ENCODE measurements at places on chromosomes 13 and 19. TPM values are rescaled to one million over a fixed set of nuclear protein-coding genes. Genes with fewer than 3 reads are reported as not detected.

The LILRB3 gene
- not detected for total RNA-seq

The PRX gene
- total RNA-seq, result 4.3 TPM

The SIGLEC5 gene
- total RNA-seq, result not detected

The SLC10A2 gene
- not detected for total RNA-seq

DNA sequence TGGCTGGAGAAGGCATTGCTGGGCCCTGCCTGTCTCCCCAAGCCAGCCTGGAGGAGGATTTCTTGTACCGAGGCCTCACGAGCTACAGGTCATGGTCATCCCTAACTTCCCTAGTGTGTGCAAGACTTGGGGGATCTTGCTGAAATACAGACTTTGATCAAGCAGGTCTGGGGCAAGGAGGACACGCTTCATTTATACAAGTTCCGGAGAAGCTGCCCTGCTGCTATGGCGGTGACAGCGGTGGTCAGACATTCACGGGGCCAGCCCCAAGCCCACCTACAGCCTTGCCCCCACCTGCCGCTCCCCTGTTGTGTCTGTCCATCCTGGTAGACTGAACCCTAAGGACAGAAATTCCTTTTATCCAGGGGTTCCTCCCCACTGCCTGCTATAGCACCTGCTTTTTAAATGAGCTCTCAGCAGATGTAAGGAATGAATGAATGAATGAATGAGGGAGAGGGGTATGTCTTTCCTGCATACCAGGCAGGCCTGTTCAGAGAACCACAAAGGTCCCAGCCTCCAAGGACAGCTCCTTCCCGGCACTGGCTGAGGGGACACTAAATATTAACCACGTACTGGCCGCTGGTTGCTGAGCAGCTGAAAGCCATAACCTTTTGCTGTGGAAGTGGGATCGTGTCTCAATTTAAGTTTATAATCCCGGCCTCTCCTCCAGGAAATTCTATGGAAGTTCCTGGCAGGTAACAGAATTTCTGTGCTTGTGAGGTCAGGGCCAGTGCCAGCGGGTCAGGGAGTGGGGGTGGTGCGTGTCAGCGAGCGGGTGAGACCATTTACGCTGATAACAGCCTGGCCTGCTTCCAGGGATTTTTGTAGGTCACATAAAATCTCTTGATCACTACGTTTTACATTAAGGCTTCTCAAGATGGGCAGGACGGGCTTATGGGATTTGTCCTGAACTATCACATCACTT, 27.1 kb downstream of the TSSK6 start:
- peak overlapping the region; percentile 92 for H3K27ac ChIP-seq
- H3K36me3 ChIP-seq, result 0 out of 2 replicates have a peak, but pooled peaks cover 3% of the 10 kb centered on the region
- H3K4me3 ChIP-seq, result no peak overlapping the region

- H3K27me3 ChIP-seq, result no peaks in the 10 kb centered on the region
- peak overlapping the region; percentile 93 for H3K27ac ChIP-seq
- H3K4me3 ChIP-seq, result peak overlapping the region; percentile 14
- no peaks in the 10 kb centered on the region for H3K36me3 ChIP-seq
Measured at GRCh38 chr13:40653527-40654318, 12.7 kb downstream of the FOXO1 start.

DNA sequence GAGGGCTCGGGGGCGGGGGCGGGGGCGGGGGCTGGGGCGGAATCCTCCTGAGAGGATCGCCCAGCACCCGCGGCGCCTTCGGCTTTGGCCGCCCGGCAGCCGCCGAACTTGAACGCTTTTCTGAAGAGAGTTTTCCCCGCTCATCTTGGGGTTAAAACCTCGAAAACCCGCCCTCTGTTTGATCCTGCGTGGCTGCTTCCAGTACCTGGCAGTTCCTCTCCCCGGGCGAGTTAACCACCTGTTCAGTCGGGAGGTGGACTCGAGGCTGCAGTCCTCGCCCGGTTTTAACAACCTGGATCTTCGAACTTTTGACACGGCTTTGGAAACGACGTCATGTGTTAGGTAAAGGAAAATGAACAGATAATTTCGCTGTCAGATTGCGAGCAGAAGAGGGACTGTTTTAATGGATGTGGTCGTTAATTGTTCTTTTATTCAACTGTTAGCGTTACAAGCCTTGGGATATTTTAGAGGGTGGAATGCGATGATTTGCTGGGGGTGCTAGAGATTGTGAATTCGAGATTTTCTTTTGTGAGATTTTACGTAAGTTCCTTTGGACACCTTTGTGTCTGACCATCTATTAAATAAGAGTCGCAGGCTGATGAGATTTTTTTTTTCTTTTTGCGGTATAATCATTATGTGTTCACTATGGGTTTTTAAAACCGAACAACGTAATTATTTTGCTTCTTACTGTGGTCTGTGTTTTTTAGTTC, 1.0 kb downstream of the FNDC3A start:
- peak overlapping the region; percentile 81 for H3K4me3 ChIP-seq
- H3K4me1 ChIP-seq, result peaks cover 47% of the 10 kb centered on the region
- peak; percentile 83 for DNase-seq
- peak overlapping the region; percentile 71 for H3K27ac ChIP-seq
- peaks cover 10% of the 10 kb centered on the region for H3K36me3 ChIP-seq

DNA sequence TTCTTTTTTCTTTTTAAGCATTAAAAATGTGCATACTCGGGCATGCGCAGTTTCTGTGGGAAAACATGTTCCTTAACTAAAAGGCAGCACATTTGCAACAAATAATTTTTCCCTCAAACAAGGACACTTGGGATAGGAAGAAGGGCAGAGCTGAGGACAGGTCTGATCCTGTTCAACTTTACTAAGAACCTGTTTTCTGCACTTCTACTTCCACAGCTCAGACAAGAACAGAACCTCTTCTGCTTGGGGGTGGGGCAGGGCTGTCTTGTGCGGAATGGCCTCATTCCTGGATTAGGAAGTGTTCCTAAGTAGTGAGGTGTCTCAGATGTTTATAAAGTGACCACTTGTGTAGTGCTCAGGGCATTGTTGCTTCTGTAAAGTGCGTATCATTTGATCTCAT, 18.3 kb downstream of the SAFB start:
- peaks cover 39% of the 10 kb centered on the region for H3K36me3 ChIP-seq
- H3K27ac ChIP-seq, result peak overlapping the region; percentile 78
- no peak for DNase-seq
- H3K4me3 ChIP-seq, result no peak overlapping the region
- no peaks in the 10 kb centered on the region for H3K4me1 ChIP-seq

DNA sequence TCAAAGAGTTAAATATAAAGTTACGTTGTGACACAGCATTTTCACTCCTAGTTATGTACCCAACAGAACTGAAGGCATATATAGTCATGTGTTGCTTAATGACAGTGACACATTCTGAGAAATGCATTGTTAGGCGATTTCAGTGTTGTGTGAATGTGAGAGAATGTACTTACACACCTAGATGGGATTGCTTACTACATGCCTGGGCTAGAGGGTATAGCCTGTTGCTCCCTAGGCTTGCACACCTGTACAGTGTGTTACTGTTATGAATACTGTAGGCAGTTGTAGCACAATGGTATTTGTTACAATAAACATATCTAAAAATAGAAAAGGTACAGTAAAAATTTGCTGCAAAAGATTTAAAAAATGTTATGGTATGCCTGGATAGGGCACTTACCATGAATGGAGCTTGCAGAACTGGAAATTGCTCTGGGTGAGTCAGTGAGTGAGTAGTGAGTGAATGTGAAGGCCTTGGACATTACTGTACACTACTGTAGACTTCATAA, 89.2 kb downstream of the DHRS12 start:
- no peaks in the 10 kb centered on the region for H3K27me3 ChIP-seq
- no peak overlapping the region for H3K27ac ChIP-seq
- DNase-seq, result no peak
- no peaks in the 10 kb centered on the region for H3K4me1 ChIP-seq
- no peak overlapping the region for H3K4me3 ChIP-seq
- H3K36me3 ChIP-seq, result no peaks in the 10 kb centered on the region

DNA sequence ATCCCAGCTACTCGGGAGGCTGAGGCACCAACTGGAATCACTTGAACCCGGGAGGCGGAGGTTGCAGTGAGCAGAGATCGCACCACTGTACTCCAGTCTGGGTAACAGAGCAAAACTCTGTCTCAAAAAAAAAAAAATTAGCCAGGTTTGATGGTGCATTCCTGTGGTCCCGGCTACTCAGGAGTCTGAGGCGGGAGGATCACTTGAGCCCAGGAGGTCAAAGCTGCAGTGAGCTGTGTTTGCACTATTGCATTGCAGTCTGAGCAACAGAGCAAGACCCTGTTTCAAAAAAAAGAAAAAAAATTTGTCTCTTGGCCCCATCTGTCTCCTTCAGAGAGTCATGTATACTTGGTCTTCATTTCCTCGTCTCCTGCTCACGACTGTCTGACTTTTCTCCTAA, 1.6 kb downstream of the CCDC97 start:
- no peak overlapping the region for H3K27ac ChIP-seq
- H3K4me3 ChIP-seq, result no peak overlapping the region
- peaks cover 11% of the 10 kb centered on the region for H3K36me3 ChIP-seq
- H3K4me1 ChIP-seq, result peaks cover 16% of the 10 kb centered on the region

DNA sequence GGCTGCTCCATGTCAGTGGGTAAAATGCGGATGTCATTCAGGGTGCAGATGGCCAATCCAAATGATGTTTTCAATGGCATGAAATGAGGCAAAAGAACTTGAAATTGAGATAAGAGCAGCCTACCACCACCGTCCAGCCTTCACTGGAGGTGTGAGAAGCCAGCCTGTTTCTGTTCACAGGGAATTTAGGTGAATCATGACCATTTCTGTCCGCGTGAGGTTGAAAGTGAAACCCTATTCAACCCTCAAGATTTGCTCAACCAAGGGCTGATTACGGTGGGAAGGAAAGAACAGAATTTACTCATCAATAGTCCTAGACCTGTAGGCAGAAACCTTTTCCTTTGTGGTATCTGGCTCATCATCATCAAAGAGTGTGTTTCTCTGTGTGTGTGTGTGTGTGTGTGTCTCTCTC, 370.7 kb downstream of the COG6 start:
- peaks cover 7% of the 10 kb centered on the region for H3K4me1 ChIP-seq
- no peak for DNase-seq
- H3K36me3 ChIP-seq, result no peaks in the 10 kb centered on the region

- H3K4me1 ChIP-seq, result no peaks in the 10 kb centered on the region
- no peaks in the 10 kb centered on the region for H3K27me3 ChIP-seq
- H3K27ac ChIP-seq, result no peak overlapping the region
- no peak for DNase-seq
- peaks cover 25% of the 10 kb centered on the region for H3K36me3 ChIP-seq
Measured at GRCh38 chr13:69487576-69487975, 620.0 kb upstream of the ATXN8OS start.

All from GM23338 (cell line).